ENCODE measurements at places on chromosomes 2 and 18.
A peak's percentile ranks its signal among the peaks of the same experiment; 100 is the strongest.

- DNase-seq = no peak
Observed at GRCh38 chr2:19848029-19848750, 53.6 kb downstream of the TTC32 start.

DNA sequence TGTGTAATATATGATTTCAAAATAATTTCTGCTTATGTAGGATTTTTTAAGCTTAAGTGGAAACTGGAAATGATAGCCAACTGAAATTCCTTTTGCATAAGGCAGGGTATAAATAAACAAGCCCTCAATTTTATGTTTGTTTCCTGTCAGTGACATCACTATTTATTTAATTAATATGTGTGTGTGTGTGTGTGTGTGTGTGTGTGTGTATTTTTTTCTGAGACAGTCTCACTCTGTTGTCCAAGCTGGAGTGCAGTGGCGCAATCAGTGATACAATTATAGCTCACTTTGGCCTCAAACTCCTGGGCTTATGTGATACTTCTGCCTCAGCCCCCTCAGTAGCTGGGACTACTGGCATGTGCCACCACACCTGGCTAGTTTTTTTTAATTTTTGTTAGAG lies 29.3 kb upstream of the CYP20A1 start:
- DNase-seq = no peak

DNA sequence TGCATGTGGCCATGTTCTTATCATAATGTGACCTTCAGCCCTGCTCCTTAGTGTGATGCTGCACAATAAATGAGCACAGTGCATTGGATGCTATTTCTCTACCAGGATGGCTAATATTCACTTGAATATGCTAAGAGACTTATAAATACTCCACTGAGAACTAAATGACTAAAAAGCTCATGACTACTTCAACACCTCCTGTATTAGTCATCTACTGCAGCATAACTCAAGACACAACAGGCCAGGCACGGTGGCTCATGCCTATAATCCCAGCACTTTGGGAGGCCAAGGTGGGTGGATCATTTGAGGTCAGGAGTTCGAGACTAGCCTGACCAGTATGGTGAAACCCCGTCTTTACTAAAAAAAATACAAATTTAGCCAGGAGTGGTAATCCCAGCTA lies 213.4 kb downstream of the RND3 start:
- DNase-seq = no peak

DNA sequence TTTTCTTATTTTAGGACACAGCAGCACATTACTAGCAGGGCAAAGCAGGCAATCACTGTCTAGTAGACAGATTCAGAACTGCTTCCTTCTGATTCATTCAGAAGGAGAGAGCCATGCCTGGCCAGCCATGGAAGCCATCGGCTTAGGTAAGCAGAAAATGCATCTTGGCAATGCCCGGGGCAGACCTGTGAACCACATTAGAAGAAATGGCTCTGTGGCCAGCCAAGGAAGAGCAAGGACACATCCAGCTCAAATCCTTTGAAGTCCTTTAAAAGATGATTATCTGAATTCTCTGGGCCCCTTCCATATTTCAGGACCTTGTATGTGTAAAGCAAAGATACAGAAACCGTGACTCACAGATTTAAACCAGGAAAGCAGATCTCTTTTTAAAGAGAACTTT lies 227.4 kb downstream of the PID1 start:
- DNase-seq = no peak

GRCh38 chr18:50647237-50647636 lies 87.3 kb downstream of the MAPK4 start:
- no peak for DNase-seq

DNA sequence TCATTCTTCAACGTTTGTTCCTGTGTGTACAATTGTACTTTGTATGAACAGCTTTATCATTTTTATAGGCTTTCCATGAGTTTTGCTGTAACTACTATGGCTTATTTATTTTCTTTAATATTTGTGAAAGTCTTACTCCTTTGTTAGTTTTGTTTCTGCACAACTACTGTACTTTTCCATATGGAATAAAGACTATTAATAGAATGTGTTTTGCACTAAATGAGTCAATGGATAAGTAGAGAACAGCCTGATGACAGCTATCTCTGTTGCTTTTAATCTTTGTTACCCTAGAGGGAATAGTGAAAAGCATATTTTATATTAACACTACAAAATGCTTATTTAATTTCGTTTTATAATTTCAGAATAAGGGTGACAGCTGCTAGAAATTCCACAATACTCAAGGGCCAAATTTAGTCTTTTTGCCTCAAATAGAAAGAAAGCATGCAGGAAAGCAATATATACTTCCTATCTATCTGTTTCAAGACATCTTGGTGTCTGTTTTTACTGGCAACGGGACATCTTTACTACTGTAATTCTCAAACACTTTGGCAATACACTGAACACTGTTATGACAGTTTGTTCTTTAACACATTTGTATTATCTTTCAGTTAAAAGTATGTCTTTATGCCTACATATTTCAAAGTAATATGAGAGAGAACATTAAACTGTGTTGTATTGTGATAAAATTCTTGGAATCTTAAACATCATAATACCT lies 53.9 kb downstream of the WDSUB1 start:
- no peak for DNase-seq

- no peak for DNase-seq
Observed at GRCh38 chr2:63820969-63821368, 20.7 kb upstream of the UGP2 start.

GRCh38 chr2:192043216-192043870 lies 151.4 kb downstream of the TMEFF2 start:
- DNase-seq = no peak

- DNase-seq = peak; percentile 70
Observed at GRCh38 chr2:31141443-31142085, 3.3 kb upstream of the GALNT14 start.

All from NCI-H1694 (cell line).